ENCODE measurements at places on chromosomes 12 and 14.

DNA sequence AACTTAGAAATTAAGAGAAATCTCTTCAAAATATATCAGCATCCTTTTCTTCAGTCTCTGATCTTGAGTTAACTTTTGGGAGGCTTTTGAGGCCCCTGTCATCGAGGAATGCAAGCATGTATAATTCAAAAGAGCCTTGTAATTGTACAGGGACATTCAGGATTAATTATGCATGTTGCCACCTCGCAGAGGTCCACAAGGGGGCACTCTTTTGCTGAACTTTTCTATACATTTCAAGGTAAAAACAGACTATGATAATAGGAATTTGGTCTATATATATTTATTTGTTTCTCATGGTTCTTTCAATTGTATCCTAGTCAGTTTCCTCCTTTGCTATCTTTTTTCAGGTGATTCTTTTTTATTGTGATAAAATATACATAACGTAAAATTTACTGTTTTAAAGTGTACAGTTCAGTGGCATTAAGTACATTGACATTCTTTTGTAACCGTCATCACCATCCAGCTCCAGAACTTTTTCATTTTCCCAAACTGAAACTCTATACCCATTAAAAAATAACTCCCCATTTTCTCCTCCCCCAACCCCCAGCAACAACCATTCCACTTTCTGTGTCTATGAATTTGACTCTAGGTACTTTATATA is 47.0 kb upstream of the SLC2A13 start:
- DNase-seq, result peak; percentile 5

- DNase-seq, result no peak
Measured at GRCh38 chr12:15806826-15807225, 17.6 kb upstream of the EPS8 start.

- DNase-seq, result no peak
Measured at GRCh38 chr14:38042322-38042721, 165.4 kb upstream of the SSTR1 start.

DNA sequence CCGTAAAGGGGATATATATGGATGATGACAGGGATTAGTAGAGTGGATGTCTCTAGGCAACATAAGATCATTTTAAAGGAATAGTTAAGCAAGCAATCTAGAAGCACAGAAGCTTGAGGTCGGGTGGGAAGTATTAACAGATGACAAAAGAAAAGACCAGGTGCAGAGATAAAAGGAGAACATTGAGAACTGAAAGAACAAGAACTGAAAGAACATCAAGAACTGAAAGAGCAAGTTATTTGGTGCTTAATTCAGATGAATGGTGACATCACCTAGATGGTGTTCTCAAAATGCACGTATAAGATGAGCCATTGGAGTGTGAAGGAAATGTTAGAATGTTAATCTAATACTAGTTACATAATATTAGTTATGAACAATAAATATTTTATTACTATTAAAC is 224.0 kb upstream of the PDE3A start:
- no peak for DNase-seq

DNA sequence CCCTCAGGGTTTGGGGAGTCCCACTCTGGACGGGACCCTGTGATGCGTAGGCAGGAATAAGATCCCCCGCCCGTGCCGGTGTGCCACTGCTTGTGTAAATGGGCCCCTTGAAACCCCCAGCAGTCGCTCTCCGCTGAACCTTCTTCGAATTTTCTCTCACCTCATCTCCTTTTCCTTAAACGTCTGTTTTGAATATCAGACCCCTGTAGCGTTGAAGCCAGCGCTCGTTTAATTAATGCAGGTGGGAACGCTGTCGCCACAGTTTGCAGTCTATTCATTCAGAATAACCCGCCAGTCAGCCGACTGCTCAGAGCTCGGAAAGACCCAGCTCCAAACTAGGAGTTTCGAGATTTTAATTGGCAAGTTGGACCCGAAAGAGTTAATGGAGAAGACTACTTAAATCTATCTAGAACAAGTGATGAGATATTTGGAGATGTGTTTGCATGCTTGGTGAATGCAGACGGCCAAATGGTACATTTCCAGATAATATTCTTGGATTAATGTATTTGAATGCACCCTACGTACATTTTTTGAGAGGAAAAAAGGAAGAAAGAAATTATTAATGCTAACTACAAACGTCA is 739 bp upstream of the PPP2R5E start:
- no peak for DNase-seq

GRCh38 chr14:89848165-89848564 is 106.4 kb downstream of the EFCAB11 start:
- no peak for DNase-seq

- no peak for DNase-seq
Measured at GRCh38 chr12:4286771-4287317, 13.3 kb downstream of the CCND2 start.

GRCh38 chr12:54593725-54594124 is 5.3 kb upstream of the PPP1R1A start:
- no peak for DNase-seq

- DNase-seq, result no peak
Measured at GRCh38 chr12:65853489-65854157, 29.3 kb downstream of the HMGA2 start.

Data from stimulated activated CD4-positive, alpha-beta T cell treated with anti-CD3 and anti-CD28 coated beads, Interleukin-4, amount 100 ng/mL, for 4 hours (primary cell).